WTC11 (cell line): ENCODE measurements at places on chromosomes 2 and 18.

DNA sequence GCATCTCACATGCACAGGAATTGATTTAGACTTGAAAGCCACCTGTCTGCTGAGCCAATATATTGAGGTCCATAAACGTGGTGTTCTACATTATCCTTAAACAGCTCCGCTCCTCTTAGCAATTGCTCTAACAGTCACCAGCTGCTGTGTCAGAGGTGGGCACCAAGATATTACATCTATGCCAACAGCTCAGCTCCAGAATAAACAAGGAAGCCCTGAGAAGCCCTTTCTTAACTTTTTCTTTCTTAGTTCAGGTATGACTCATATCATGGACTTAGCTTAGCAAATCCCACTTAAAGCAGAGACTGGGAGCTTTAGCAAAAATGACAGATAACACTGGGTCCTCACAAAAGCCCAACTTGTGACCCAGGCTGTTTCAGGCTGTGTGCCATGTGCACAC, 436.6 kb downstream of the IRS1 start:
- no peak for DNase-seq

- DNase-seq: no peak
These were observed 87.8 kb downstream of the LYPD1 start for GRCh38 chr2:132581991-132582738.

DNA sequence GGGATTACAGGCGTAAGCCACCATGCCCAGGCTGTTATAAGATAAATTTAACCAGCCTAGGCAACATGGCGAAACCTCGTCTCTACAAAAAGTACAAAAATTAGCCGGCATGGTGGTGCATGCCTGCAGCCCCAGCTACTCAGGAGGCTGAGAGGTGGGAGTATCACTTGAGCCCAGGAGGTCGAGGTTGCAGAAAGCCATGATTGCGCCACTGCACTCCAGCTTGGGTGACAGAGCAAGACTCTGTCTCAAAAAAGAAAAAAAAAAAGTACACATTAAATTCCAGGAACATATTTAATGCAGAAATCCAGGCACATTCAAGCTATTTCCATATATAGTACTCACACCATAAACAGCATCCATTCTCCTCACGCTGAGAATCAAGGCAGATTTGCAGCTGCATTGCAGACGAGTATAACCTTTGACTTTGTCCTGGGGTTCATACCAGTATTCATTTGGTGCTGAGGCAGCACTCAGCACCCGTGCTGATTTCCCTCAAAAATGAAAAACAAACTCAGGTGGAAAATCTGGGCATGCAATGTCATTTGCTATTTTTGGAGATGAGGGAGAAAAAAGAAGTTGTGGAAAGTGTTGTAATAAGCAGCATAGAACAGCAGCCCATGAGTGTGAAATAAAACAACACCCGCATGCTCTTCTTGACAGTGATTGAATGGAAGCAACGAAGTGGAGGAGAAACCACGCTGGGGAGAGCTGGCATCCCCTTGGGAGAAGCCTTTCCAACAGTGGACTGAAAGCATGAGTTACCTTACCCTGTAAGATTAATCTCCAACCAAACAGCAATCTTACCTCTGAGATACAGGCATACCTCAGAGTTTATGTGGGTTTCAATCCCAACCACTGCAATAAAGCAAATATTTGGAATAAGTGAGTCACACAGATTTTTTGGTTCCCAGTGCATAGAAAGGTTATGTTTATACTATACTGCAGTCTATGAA, 46.8 kb upstream of the ANXA4 start:
- no peak for DNase-seq

GRCh38 chr18:57447154-57447621, 12.0 kb downstream of the ONECUT2 start:
- peak; percentile 85 for DNase-seq

GRCh38 chr2:235678712-235679111, 184.9 kb downstream of the AGAP1 start:
- no peak for DNase-seq

DNA sequence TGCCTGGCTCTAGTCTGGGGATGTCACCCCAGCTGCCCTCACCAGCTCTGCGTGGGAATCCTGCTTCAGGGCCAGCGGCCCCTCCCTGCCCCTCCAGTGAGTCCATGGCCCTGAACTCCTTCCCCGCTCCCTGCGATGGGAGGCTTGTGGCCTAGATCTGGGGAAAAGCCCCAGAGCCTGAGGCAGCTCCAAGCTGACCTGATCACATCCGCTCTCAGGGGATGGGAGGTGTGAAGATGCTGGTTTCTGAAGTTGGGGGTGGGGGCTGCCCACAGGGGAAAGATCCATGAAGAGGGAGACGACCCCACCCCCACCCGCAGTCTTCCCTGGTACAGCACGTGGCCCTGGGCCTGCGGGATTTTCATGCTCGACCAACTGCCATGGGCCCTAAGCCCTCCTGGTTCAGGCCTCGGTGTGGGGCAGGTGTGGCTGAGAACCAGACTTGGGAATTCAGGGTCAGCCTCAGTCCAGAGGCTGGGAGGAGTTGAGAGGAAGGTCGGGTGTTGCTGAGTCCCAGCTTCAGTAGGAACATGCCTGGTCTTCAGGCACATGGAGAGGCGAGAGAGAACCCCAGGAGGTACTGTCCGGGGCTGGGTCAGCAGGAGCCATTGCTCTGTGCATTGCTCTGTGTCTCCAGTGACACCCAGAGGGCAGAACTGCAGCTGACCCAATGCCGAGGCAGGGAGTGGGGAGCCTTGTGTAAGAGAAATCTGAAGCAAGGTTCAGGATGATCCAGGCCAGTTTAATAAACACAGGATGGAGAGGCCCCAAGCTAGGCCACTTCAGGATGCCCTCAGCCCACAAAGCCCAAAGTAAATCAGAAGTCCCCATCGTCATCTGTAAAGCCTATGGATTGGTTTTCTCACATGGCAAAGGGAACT, 115.1 kb downstream of the CAPN13 start:
- no peak for DNase-seq

- DNase-seq: no peak
These were observed 116.1 kb upstream of the CYP26B1 start for GRCh38 chr2:72263776-72264060.

DNA sequence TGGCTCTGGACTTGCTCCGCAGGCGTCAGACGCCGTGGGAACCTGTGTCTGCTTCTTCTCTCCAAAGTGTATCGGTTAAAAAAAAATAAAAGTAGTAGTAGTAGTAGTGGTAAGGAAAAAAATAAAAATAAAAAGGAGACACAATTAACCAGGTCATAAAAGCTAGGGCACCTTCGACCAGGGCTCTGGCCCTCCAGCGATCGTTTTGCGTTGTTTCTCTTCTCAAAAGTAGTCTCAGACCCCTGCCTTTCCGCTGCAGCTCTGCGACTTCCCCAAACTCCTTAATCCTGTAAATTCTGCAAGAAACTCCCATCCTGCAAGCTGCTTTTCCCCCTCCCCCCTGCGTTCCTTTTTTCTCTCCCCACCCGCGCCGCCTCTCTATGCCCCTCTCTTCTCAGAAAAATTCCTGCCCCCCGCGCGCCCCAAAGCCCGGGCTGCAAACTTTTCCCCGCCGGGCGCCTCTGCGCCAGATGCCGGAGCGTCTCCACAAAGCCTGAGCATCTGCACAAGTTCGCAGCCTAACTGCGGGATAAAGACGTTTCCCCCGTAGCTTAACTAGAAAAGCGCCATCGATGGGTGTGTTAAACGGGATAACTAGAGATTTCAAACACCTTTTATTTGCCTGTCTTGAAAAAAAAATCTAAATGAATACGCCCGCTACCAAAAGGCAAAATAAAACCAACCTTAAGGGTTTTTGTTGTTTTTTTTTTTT, 1.8 kb upstream of the SALL3 start:
- DNase-seq: peak; percentile 50

DNA sequence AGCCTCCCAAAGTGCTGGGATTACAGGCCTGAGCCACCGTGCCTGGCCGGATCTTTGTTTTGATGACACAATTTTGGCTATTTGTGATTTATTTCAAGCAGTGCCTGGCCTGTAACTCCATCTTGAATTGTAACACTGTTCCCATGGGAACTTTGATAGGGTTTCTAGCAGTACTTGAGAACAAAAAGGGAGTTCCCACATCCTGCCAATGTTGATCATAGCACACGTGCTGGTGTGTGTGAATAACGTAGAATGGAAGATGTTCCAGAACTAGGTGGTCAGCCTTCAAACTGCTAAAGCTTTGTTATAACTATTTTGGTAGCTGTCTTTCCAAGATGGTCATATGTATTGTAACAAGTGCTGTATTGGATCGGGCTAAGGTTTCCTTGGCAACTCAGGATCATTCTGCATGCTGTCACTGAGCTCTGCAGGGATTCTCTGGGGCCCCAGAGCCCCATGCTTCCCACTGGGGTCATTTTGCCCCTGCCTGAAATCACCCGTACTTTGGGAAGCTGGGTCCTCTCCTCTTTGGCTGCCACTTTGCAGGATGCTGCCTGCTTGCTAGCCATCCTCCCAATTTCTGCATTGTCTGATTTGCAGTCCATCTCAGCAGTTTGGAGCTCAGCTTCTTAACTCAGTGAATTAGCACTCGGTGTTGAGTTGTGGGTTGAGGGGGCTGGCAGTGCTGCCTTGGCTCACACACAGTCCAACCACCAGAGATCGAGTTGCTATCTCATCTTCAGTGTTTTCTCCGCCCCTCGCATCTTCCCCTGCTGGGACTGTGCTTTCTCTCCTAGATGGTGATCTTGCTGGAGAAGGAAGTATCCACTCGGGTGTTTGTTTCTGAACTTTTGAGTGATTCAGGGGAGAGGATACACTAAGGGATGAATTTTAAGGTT, 26.8 kb downstream of the SH3RF3 start:
- DNase-seq: no peak

GRCh38 chr18:44803019-44803650, 122.4 kb downstream of the SETBP1 start:
- no peak for DNase-seq

GRCh38 chr2:104290566-104290891, 563.4 kb upstream of the POU3F3 start:
- DNase-seq: no peak

DNA sequence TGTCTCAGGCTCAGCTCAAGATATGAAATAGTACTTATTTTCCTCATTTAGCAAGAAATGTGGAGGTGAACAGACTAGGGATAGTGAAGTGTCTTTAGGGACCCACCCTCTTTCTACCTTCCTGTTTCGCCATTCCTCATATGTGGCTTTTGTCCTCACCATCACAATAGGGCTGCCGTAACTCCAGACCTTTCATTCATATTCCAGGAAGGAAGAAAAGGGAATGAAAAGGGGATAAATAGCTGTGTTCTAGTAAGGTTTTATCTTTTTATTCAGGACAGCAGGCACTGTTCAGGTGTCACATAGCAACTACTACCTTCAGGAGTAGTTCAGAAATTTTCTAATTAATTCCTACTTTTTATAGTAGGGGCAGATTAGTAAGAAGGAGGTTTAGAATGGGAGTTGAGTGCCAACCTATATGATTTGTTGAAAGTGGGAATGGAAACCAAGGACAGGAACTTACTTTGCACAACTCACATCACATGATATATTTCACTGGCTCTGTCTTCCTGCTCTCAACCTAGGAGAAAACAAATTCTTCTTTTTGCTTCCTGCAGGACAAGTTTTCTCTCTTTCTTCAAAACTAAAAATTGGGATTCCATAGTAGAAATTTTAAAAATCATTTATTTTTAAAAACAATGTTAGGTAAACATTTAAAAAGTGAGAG, 36.0 kb upstream of the HDAC4 start:
- DNase-seq: no peak

DNA sequence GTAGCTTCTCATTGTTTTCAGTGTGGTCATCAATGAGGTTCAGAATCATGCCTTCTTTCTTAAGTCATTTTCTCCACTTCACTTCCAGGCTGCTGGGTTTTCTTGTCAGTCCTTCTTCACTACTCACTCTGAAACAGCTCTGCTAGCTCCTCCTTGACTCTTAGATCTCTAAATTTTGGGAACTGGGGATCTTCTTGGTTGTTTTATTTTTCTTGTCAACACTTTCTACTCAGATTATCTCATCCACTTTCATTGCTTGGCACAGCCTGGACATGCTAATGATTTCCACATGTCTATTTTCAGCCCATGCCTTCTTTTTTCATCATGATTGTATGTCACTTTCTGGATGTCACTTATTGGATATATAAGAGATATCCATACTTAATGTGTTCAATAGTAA, 517.8 kb upstream of the DSEL start:
- no peak for DNase-seq
